ENCODE measurements at places on chromosomes 5 and 9.

GRCh38 chr9:128456613-128457061 is 831 bp downstream of the ODF2 start:
- DNase-seq, result no peak

- DNase-seq, result no peak
Measured at GRCh38 chr5:150670275-150670947, 9.4 kb downstream of the MYOZ3 start.

GRCh38 chr5:90873033-90873517 is 314.5 kb downstream of the ADGRV1 start:
- no peak for DNase-seq

GRCh38 chr5:59428391-59428790 is 465.1 kb downstream of the PDE4D start:
- no peak for DNase-seq

DNA sequence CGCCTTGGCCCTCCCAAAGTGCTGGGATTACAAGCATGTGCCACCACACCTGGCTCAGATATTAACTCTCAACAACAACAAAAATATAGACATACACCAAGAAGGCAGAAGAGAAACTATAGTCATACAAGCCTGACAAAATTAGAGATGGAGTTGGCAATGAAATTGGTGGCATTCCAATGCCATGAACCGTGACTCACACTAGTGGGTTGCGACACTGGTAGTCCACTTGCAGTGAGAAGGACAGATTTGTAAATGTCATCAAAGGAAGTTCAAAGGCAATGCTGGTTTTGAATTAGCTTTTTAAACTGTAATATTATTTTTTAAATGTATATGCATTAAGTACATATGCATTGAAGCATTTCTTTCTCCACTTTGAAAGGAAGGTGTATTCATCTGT is 8.5 kb upstream of the DNAJC25 start:
- no peak for DNase-seq

DNA sequence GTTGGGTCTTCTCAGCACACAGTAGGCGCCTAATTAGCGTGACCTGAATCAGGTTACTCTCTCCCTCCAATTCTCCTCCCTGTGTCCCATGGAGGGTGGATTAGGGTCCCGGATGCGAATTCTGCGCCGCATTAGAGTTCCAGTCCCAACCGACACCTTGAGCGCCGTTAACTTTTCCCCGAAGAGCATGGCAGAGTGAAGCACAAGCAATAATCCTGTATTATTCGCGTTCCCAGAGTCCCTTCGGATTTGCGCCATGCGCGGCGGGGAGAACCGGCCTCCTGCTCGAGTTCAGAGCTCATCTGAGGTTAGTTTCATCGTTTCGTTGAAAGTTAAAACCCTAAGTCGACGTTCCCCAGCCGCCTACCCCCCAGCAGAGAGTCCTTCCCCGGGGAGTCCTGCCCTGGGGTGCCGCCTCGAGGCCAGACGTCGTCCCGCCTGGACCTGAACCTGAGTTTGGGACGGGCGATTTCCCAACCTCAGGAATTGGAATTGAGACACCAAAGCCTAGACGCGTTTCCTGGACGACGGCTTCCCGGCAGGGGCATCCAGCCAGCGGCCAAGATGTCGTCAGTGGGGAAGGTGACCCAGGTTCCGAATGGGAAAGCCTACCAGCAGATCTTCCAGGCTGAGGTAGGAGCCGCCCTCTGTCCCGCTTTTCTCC is at the start of gene CCDC180:
Gene CCDC180 (plus strand): TSS at position 160 of the 664 bp plus-strand sequence. CDS start 405 bp downstream, at position 565.
- DNase-seq, result no peak
